Peyer's patch (tissue), 4 donors: ENCODE measurements at places on chromosomes 3 and 15. TPM values are rescaled to one million over a fixed set of nuclear protein-coding genes. Genes with fewer than 3 reads are reported as not detected.

GRM7 gene
- not detected for total RNA-seq

GRCh38 chr3:126419886-126420786 lies 25.4 kb downstream of the CFAP100 start:
- peak; percentile 43 for DNase-seq

GRCh38 chr3:9883706-9884554 lies 3.9 kb upstream of the CIDEC start:
- no peak for DNase-seq

DALRD3 gene
- total RNA-seq: 31.4 TPM

NDUFAF3 gene
- 122 TPM for total RNA-seq

- no peak for DNase-seq
Observed at GRCh38 chr3:194713299-194714136, 27.8 kb downstream of the FAM43A start.

- no peak for DNase-seq
Observed at GRCh38 chr3:12773030-12773709, 14.1 kb upstream of the TMEM40 start.

- no peak for DNase-seq
Observed at GRCh38 chr15:38611228-38611627, 46.6 kb upstream of the RASGRP1 start.

CTDSPL2 gene
- 56.1 TPM for total RNA-seq

DNA sequence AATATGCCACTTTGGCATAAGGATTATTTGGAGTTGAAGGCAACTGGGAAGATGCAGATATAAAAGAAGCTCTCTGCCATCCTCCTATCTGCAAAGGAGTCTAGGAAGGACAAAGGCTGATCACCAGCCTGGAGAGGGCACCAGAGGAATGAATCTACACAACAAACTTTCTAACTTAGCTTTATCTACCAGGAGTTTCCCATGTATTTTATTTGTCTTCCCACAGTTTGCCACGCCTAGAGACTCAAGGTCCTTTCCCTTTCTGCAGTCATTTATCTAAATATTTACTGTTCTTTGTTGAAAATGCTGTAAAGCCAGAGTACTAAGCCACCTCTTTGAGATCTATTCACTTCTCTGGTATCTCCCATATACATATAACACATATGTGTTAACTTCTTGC lies 32.2 kb downstream of the GPR176 start:
- no peak for DNase-seq

DNA sequence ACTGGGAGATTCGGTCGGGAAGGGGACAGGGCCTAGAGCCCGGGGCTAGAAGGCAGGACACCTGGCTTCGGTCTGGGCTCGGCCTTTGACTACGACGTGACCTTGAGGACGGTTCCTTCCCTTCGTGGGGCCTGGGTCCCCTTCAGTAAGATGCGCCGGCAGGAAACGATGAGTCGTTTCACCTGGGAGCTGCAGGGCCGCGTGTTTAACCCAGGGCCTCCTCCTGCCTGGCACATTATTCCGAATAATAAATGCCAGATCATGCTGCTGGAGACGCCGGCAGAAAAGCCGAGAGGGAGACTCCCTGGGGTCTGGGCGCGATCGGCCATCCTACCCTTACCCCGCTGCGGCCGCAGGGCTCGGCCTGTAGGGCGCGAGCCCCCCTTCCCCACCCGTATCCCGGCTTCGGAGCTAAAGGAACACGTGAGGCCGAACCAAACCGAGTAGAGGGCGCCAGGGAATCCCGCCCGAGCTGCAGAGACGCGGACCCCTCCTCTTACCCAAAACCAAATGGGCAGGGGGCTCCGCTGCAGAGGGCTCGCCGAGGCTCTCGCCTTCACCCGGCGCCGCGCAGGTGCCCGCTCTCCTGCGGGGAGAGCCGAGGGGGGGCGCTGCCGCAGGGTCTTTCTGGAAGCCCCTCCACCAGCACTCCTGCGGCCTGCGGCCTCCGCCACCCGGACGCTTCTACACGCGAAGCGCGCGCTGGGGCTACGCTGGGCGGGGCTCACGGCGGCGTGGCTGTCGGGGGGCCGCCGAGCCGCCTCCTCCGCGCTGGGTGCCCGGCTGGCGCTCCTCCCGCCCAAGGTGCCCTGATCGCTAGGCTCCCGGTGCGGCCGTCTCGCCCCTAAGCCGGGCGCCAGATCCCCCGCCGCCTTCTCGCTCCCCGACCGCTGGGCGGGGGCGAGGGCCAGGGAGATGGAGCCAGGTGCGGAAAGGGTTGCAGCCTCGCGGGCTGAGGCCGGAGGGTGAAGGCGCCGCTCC lies at the start of gene BDH1:
Gene BDH1 (minus strand): TSS at position 688 of the 981 bp plus-strand sequence. CDS start 9,525 bp downstream, outside the sequence.
- peak; percentile 72 for DNase-seq

EFCC1 gene
- 4.7 TPM for total RNA-seq

GRCh38 chr3:10973046-10973595 lies 19.4 kb upstream of the SLC6A1 start:
- no peak for DNase-seq

SOX14 gene
- total RNA-seq: not detected

FBXO40 gene
- total RNA-seq: not detected

VGLL4 gene
- 41.7 TPM for total RNA-seq

GRCh38 chr3:112101916-112102315 lies 15.7 kb downstream of the C3orf52 start:
- no peak for DNase-seq

DNA sequence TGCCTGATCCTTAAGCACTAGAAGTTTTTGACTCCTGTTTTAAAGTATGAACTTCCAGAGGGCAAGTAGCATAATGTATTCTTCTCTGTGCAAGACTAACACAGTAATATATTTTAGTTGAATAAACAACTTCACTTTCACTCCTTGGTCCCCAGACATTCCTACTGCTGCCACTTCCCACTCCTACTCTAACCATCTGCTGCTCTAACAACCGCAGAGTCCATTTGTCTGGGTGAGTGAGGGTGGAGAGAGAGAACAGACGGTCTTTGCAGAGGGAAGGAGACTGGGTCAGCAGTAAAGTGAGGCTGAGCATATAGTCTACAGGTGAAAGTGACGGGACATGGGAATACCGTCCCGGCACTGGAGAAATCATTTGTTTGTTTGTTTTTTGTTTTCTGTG lies 301.0 kb upstream of the SLCO3A1 start:
- DNase-seq: no peak

CDHR4 gene
- not detected for total RNA-seq

SYNPR gene
- total RNA-seq: not detected

VGLL3 gene
- total RNA-seq: 9.2 TPM

GRCh38 chr3:164049847-164050246 lies 1028.4 kb downstream of the SI start:
- no peak for DNase-seq

GP9 gene
- total RNA-seq: not detected

DNA sequence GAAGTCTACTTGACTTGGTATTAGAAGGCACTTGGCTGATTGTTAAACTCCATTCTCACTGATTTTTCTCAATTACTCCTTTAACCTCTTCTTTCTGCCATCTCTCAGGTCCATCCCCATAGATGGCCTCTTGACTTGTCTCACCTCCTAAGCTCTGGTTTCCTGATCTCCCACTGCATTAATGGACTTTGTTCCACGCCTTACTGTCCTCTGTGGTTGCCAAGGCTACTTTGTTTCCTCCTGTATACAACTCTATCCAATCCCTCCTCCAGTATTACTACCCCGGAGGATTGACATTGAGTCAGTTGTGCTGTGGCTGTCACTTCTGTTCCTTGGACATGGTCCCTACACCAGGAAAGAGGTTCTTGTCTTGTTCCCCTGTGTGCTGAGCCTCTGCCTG lies 10.6 kb upstream of the GLCE start:
- DNase-seq: no peak

- no peak for DNase-seq
Observed at GRCh38 chr3:117633207-117633606, 923.6 kb downstream of the TUSC7 start.

NCKIPSD gene
- 35.7 TPM for total RNA-seq

CPNE4 gene
- 2.1 TPM for total RNA-seq

GRCh38 chr3:175159202-175159601 lies 300.1 kb downstream of the NAALADL2 start:
- no peak for DNase-seq

MUC4 gene
- 23.1 TPM for total RNA-seq

CLEC3B gene
- 11.6 TPM for total RNA-seq

DNA sequence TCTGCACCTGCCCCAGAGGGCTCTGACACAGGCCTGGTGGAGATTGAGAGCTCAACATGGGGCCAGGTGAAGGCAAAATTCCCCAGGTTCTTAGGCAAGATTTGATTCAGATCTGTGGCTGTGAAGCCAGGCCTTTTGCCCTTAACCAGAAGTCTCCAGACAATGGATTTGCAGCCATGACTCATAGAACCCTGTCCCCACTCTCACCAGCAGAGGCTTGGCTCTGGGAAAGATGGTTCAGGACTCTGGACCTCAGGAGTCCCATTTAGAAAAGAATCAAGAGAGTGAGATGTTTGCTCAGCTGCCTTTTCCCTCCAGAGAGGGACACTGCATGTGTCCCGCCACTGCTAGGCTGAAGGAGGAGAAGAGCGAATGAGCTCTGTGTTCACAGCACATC lies 361.4 kb upstream of the ICE2 start:
- no peak for DNase-seq

DNA sequence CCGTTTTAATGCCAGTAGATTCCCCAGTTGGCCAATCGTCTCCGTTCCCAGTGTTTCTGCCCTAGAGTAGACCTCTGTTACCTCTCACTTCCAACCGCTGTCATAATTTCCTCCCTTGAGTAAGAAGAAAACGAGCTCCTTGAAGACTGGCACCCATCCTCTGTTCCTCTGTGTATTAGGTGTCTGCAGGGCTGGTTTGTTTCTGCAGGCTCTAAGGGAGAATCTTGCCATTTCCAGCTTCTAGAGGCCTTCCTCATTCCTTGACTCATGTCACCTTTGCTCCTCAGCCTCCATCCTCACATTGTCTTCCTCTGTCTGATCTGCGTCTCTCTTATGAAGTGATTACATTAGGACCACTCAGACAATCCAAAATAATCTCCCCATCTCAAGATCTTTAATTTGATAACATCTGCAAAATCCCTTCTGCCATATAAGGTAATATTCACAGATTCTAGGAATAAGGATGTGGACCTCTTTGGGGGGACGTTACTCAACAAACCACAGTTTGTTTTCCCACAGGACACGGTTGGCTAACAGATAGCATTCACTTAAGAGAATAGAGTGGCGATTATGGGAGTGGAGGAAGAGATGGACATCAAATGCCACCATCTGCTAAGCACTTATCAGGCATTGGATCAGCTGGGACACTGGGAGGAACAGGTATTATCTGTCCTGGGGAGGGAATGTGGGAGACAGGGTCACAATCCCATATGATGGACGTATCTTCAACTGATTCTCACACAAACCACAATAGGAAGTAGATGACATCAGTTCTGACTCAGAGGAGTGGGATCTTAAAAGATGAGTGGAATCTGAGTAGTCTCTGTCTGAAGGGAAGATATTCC lies 17.1 kb downstream of the ARHGAP31 start:
- no peak for DNase-seq

RPP25 gene
- 7.4 TPM for total RNA-seq

GRCh38 chr15:55277715-55278114 lies 11.9 kb downstream of the RAB27A start:
- DNase-seq: no peak

GP5 gene
- not detected for total RNA-seq

- no peak for DNase-seq
Observed at GRCh38 chr3:138089091-138089490, 26.3 kb downstream of the DZIP1L start.

GRCh38 chr3:142152384-142152783 lies 3.0 kb upstream of the TFDP2 start:
- DNase-seq: no peak

- DNase-seq: no peak
Observed at GRCh38 chr15:61951949-61952348, 108.3 kb downstream of the VPS13C start.

SERINC4 gene
- not detected for total RNA-seq

DNA sequence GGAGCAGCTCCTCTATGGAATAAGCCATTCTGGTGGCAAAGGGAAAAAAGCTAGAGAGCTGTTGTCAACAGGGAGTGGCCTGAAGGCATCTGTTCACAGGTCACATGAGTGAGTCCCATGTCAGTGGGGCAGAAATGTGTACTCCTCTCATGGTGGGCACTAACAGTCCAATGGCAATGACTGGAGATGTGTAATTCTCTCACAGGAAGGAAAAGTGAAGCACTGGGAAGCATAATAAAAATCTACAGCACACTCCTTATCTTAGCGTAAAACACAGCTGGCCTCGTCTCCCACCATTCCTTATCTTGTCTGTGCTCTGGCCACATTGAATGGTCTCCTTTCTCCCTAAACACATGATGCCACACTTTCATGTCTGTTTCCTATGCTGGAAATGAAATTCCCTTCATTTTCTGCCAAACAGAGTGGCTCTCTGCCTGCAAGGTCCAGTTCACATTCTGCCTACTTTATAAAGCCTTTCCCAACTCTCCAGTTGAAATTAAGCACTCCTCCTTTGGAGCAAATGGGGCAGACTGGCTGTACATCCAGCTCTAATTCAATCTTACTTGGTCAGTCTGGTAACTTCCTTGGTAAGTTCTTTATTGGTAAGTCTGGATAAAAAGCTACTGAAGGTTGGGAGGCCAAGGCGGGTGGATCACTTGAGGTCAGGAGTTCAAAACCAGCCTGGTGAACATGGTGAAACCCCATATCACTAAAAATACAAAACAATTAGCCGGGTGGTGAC lies 139.8 kb downstream of the RPL22L1 start:
- DNase-seq: no peak

PP2D1 gene
- total RNA-seq: not detected

SLC12A1 gene
- not detected for total RNA-seq

DNA sequence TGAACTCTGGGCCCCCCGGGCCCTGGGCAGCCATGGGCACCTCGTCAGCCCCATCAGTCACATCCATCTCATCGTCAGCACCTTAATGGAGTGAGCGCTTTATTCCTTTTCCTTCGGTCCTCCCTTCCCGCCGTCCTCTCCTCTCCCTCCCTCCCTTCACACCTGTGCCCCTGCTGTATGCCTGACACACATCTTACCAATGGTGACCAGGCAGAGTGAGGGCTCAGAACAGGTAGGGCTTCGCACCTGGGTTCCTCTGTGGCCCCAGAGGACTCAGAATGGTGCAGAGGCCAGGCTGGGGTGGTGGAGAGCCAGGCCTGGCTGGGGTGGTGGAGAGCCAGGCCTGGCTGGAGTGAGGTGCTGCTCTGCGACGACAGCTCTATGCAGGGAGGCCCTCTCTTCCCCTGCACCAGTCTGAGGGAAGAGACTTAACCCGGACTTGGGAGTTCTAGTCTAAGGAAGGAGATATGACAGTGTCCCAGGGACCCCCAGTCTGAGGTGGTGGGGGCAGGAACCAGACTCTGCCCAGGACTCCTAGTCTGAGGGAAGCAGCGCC lies 11.6 kb downstream of the C15orf39 start:
- no peak for DNase-seq

PIF1 gene
- total RNA-seq: 3.5 TPM

DNA sequence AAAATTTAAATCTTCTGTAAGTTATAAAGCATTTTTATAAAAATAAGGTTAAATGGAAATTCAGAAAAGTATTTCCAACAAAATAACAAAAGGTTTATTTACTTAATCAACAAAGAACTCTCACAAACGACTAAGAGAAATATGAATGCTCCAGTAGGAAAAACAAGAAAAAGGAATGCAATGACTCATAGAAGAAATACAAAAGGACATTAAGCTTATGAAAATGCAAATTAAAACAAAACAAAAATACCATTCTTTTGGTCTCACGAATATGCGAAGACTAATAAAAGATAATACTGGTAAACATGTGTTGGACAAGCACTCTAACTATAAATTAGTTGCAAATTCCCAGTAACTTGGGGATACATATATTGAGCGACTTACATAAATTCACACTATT lies 17.5 kb upstream of the TBC1D5 start:
- DNase-seq: no peak
